ENCODE measurements at places on chromosomes 1 and 21.
A peak's percentile ranks its signal among the peaks of the same experiment; 100 is the strongest.

DNA sequence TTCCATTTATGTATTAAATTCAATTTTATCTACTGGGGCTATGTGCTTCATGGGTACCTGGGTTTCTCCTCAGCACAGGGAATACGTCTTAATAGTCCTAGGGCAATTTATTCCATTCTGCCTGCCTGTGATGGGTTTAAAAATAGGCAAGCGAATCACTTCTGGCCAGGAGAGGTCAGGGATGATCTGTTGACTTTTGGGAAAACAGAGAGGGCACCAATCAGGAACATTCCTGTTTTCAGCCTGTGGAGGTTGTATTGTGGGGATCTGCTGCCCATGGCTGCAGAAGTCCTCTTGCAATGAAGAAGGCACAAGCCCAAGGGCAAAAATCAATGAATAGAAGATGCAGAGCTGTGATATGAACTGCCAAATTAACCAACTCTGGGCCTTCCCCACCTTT, 303.1 kb downstream of the CTH start:
- DNase-seq = no peak

- DNase-seq = no peak
These were observed 243.6 kb upstream of the TMEM51 start for GRCh38 chr1:14909920-14910460.

DNA sequence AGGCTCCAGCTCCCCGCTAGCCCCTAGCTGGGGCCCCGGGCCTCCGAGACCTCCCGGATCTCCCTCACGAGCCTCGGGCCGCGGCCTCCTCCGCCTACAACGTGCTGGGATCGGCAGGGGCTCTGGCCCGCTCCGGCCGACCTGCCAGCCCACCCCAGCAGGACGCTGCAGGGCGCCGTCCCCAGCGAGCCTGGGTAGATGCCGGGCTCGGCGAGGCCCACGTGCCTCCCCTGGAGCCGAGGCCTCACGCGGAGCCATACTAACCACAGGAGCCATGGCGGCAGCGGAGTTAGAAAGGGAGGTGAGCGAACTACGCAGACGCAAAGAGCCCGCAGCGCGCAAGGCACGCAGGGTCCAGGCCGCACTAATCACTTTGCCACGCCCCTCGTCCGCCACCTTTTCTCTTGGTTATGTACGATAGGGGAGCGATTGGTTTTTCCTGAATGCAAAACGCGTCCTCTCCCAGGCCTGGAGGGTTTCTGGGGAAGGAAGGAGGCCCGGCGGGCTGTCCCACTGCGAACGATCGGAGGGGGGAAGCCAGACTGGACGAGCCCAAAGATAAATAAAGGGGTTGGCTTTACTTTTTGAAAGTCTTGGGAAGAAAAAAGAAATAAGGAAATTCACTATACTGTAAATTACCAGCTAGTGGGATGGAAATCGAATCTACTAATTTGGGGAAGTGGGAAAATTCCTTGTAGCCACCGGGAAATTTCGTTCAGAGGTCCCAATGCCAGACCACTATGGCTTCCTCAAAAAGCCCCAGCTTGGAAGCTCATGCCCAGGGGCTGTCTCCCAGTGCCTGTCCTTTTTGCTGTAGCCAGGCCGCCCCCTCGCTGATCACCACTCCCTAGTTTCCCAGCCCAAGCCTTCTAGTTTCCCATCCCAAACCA, at the start of gene RPL22:
RPL22 (minus strand) TSS at position 298 of the 890 bp plus-strand sequence; CDS start at position 276, 22 bp downstream.
- peak; percentile 99 for DNase-seq

GRCh38 chr1:37410105-37410504, 64.3 kb upstream of the ZC3H12A start:
- DNase-seq = no peak

DNA sequence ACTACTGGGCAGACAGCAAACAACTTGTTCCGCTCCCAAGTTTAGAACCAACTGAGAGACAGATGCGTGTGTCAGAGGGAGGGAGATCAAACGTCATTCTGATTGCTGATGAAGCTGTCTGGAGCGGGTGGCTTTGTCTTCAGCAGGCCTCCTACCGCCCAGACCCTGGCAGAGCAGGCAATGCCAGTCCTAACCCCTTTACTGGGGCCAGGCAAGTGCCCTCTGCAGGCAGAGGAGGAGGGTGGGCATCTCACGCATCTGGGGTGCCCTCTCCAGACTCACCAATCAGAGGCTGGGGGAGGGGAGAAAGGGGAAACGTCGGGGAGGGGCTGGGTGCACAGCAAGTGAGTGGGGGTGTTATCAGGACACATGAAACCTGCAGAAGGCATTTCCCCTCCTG, 126.6 kb downstream of the ACTL8 start:
- no peak for DNase-seq

DNA sequence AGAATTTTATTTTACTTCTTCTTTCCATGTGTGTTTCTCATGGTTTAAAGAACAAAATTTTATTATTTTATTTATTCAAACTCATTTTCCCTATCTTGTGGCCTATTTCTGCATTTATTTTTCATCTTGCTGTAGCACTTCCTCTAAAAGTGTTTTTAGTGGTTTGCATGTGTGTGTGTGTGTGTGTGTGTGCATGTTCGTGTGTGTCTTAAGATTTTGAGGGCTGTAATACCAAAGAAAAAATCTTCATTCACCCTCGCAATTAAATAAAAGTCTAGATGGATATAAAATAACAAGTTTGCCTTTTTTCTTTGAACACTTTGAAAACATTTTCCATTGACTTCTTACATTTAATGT, 24.6 kb upstream of the FCRL3 start:
- no peak for DNase-seq

- DNase-seq = peak; percentile 67
These were observed 114.2 kb upstream of the IPO9 start for GRCh38 chr1:201714542-201715329.

DNA sequence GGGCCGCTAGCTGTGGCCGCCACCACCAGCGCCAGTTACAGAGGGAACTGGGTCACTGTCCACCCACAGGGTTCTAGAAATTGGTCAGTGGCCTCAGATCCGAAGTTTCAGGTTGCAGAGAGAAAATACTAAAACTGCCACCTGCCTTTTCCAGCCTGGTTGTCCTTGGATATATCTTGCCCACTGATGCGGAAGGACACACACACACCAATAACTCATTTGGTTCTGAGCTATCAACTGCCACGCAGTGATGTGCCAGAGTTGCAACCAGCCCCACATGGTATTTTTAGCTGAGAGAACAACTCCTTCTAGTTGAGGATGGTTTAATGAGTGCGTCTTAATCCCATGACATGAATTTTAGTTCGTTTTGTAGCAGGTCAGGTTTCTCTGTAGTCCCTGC, 68.1 kb downstream of the SH3BGR start:
- no peak for DNase-seq

GRCh38 chr21:30329203-30329875, 8.2 kb downstream of the KRTAP27-1 start:
- no peak for DNase-seq

DNA sequence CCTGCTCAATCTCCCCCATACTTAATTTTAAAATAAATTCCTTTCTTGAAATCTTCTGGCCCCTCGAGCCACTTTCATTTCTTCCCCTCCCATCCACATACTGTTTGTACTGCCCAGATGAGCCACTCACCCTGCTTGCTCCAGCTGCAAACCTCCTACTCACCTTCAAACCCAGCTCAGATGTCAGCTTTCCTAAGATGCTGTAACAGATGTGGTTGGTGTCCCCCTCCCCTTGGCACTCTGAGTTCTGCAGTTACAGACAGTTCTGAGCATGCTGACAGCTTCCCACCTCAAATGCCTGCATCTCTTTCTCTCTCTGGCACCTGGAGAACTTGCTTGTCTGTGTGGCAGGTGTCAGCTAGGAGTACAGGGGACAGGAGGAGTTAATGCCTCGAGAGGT, 106.7 kb downstream of the PTPRU start:
- DNase-seq = no peak

DNA sequence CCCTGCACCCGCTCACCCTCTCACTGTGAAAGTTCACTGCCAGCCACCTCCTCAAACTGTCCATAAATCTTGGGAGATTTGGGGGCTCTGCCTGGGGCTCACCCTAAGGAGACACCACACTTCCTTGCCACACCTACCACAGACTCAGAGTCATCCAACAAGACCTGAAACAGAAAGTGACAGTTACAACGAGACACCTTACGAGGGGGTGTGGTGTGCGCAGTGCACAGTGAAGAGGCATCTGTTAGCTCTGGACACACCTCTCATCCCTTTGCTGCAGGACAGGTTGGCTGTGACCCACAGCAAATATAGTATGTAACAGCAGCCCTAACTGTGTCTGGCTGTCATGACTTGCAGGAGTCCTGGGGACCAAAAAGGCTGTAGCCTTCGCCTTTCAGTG, 190.2 kb downstream of the NR5A2 start:
- no peak for DNase-seq

- DNase-seq = no peak
These were observed 220.0 kb downstream of the TM2D1 start for GRCh38 chr1:61504852-61505390.

GRCh38 chr1:174988986-174989385, 10.8 kb upstream of the CACYBP start:
- DNase-seq = no peak

- DNase-seq = no peak
These were observed 4.3 kb upstream of the CHI3L2 start for GRCh38 chr1:111223126-111223685.

DNA sequence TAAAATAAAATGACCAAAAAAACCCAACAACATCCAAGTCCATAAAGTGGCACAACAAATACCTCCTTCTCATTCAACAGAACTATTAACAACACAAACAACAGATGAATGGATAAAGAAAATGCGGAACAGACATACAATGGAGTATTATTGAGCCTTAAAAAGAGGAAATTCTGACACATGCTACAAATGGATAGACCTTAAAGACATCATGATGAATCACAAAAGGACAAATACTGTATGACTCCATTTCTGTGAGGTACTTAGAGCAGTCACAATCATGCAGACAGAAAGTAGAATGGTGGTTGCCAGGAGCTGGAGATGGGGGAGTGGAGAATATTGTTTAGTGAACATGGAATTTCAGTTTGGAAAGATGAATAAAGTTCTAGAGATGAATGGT, 42.6 kb downstream of the EYA3 start:
- no peak for DNase-seq

GRCh38 chr1:228650141-228650540, 85.1 kb upstream of the RHOU start:
- DNase-seq = no peak

DNA sequence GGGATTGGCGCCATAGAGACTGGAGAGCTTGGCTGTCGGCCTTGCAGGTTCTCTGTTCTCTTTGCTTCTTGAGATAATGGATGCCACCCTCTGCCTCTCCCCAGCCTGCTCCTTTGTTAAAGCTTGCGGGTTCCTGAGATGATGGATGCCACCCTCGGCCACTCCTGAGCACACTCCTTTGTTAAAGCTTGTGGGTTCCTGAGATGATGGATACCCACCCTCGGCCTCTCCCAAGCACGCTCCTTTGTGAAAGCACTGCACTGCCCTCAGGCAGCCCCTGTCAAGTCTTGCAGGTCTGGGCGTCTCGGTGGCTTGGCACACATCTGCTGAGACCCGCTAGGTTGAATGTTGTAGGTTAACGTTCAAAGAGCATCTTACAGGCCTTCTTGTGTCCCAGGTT, 76.5 kb downstream of the SCCPDH start:
- no peak for DNase-seq

DNA sequence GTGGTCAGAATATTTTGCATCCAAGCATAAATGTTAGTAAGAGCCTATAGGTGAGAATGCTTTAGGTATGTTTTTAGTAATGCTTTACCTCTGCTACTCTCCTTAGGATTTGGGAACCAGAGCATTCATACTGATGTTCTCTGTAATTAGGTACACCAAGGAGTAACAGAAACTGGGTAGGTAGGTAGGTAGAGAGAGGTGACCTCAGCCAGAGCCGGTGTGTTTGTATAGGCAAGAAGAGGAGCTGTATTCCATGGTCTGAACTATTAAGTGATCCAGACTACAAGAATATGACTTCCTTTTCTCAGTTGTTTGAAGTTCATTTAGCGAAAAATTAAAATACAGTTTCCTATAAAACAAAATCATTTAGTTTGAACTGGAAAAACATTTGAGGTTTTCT, 108.5 kb downstream of the SDCCAG8 start:
- DNase-seq = no peak

DNA sequence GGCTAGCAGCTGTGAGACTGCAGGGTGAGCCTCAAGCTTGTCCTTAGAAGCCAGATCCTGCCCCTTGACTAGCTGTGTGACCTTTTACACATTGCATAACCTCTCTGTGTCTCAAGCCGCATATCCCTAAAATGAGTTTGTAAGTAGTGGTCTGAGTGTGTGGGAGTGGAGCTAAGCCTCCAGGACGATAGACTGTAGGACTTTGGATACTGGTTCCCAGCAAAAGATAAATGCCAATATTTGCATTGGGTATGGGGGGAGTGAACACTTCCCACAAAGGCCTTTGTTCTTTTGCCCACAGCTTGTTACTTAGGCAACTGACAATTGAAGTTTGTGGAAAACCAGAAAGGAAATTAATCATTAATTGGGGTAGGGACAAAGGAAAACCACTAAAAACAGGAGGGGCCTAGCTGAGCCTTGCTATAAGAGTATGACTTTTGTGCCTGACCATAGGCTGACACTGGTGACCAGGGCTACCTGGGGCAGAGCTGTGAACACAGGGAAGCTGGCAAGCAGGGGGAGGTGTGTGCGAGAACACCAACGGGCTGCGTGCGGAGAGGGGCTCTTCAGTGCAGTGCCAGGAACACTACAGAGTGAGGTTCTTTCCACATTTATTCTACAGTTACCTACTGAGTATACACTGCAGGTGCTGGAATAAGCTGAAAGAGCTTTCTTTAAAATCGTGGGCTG, 102.4 kb upstream of the ETV3 start:
- no peak for DNase-seq

GRCh38 chr1:18043871-18044270, 63.7 kb upstream of the IGSF21 start:
- no peak for DNase-seq

DNA sequence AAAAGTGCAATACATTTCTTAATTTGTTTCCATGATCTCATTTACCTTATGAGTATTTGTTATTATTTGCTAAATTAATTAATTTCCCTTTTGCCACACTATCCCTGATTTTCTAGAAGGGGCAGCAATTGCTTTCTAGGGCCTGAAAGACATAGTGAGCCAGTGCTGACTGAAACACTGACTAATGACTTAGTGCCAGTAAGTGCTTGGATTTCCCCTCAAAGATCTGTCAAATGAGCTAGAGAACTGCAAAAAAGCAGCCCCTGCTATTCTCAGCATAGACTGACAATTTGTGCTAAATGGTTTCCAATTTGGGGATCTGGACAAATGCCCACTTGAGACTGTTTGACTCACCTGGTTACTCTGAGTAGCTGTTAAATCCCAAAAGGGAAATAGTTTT, 35.6 kb upstream of the USH2A start:
- DNase-seq = no peak

DNA sequence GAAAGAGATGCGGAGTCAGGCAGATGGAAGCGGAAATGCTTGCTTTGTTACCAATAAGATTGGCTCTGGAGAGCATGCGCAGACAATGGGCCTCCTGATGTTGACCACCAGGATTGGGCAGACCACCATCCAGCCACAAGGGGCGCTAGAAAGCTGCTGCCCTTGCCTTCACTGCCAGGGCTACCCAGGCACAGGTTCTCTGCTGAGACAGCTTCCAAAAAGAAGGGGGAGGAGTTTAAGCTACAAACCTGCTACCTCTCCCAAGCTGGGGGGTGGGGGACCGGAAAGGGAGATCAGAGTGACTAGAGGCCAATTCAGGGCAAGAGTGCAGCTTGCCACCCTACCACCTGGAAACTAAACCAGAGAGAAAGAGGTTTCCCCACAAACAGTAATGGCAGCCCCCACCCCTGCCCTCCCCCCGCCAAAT, 369.7 kb downstream of the RRAGC start:
- DNase-seq = peak; percentile 15

- no peak for DNase-seq
These were observed 63.6 kb downstream of the DMAP1 start for GRCh38 chr1:44276901-44277300.

GRCh38 chr1:236472850-236473788, 50.7 kb upstream of the LGALS8 start:
- no peak for DNase-seq

Measured in pons (tissue), 1 donor.